Fibroblast of skin of scalp (primary cell): ENCODE measurements at places on chromosomes 3 and 15.

GRCh38 chr3:115042351-115042750 is 104.7 kb downstream of the ZBTB20 start:
- DNase-seq = no peak

DNA sequence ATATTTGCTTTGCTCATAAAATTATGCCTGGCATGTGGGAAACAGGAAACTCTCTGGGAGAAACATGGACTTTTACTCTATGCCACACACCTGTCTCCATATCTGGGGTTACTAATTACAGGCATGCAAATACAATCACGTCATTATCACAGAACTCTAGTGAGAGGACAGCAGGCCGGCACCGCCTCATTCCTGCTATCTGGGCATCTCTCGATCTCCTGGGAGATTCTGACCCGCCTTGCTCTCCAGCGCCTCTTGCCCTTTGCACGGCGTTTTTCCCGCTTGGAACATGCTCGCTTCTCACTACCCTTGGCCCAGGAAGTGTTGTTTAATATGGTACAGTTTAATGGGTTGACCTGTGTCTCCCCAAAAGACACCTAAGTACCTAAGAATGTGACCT is 45.4 kb upstream of the PARL start:
- no peak for DNase-seq

- DNase-seq = no peak
Measured at GRCh38 chr3:30908456-30909037, 14.1 kb upstream of the GADL1 start.

- peak; percentile 37 for DNase-seq
Measured at GRCh38 chr15:42549032-42549491, 424 bp downstream of the HAUS2 start.

- DNase-seq = no peak
Measured at GRCh38 chr3:101758224-101758623, 20.8 kb upstream of the NXPE3 start.

DNA sequence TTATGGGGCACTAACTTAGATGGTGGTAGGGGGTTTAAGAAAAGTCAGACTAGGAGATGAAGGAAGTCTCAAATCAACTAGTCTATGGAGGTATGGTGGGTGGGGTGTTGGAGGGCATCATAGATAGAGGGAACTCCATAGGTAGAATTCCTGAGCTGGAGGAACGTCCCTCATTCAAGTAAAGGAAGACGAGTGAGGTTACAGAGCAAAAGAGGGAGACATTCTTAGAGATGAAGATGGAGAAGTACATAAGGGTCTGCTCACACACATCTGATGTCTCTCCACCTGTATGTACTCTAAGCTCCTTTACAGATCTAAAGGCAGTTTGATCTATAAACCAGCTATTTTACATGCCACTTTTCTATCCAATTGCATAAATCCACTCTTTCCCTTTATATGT is 1.4 kb downstream of the PLSCR1 start:
- DNase-seq = no peak

DNA sequence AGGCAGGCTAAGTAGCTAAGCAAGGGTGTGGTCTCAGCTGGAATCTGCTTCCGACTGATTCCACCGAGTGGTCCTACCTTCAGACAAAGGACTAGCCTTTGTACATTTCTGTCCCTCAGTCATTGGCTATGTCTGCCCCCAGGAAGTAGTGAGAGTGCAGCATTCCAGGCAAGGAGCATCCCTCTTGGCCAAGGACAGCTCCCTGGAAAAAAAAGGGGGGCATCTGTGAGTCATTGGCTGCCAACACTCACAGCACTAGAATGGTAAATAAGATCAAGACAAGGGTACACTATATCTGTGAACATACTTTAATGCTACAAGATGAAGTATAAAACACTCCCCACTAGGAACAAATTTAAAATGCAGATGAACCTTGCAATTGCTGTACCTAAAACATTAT is 66.8 kb downstream of the STAC start:
- peak; percentile 37 for DNase-seq

DNA sequence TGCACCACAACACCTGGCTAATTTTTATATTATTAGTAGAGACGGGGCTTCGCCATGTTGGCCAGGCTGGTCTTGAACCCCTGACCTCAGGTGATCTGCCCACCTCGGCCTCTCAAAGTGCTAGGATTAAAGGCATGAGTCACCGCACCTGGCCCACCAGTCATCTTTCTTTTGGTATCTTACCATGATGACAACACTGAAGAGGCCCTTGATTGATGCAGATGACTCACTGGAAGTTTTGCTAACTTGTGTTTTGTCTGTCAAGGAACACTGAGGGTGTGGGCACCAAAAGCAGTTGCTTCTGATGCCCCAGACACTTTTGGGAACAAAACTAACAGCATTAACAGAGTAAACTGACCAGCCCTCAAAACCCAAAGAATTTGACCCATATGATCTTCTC is 88.3 kb downstream of the MYO5A start:
- DNase-seq = no peak
